ENCODE measurements at places on chromosomes 12 and 14.
A peak's percentile ranks its signal among the peaks of the same experiment; 100 is the strongest.

DNA sequence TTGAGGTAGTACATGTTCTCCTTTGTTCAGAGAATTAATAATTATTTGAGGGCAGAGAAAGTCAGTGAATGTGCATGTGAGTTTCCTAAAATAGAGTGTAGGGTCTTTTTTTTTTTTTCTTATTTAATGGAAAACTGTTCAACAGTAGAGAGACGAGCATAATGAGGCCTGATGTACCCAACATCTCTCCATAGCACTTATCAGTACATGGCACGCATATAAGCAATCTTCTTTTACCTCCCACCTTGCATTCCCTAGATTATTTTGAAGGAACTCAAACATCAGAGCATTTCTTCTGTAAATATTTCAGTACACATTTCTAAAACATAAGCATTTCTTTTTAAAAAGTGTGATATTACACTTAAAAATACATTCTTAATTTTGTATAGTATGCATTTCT lies 87.8 kb downstream of the KTN1 start:
- no peak for DNase-seq

DNA sequence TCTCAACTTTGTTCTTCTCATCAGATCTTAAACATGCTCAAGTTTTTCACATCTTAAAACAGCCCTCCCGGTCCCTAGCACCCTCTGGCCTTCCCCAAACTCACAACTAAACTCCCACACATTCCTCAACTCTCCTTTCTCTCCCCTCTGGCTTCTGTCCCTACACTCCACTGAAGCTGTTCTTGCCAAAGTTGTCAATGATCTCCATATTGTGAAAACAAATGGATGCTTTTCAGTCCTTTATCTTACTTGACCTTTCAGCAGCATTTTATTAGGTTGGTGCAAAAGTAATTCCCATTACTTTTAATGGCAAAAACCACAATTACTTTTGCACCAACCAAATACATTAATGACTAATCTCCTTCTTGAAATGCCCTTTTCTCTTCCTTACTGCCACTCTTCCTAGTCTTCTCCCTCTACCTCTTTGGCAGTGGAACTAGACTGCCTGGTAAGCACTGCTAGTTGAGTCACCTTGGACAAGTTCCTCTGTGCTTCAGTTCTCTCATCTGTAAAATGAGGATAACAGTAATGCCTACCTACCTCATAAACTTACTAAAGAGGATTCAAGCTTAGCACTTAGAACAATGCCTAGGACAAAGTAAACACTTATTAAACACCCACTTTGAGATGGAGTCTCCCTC lies 16.0 kb downstream of the CERS5 start:
- DNase-seq: no peak

- no peak for DNase-seq
Measured at GRCh38 chr12:67425394-67425793, 156.2 kb downstream of the CAND1 start.

DNA sequence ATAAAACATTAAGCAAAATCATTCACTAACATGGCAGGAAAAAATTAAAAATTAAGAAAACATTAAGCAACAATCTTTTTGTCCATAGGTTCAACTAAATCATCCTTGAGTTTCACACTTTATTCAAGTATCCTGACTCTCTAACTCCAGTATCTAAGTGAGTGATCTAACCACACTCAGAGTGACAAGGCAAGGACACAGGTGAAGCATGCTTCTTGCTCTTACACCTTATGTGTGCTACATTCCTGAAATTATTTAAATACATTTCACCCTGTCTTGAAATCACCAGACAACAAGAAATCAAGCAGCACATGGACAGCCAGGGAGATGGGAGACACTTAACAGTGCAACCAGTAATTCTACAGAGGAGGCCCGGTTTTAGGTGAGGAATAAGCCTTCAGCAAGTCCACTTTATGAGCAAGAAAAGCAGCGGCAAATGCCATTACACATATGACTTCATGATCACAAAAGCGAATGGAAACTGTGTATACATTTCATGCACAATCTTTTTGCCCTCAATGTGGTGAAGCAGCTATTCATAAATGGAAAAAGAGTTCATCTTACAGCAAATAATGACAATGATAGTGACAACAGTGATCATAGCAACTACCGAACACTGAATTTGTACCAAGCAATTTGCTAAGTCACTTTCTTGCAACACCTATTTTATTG lies 37.4 kb downstream of the PHLDA1 start:
- DNase-seq: no peak

- no peak for DNase-seq
Measured at GRCh38 chr12:92110083-92110640, 35.5 kb downstream of the BTG1 start.

GRCh38 chr14:103023881-103024473 lies 33.4 kb downstream of the CDC42BPB start:
- DNase-seq: peak; percentile 60

- no peak for DNase-seq
Measured at GRCh38 chr12:12786351-12786705, 869 bp downstream of the APOLD1 start.

DNA sequence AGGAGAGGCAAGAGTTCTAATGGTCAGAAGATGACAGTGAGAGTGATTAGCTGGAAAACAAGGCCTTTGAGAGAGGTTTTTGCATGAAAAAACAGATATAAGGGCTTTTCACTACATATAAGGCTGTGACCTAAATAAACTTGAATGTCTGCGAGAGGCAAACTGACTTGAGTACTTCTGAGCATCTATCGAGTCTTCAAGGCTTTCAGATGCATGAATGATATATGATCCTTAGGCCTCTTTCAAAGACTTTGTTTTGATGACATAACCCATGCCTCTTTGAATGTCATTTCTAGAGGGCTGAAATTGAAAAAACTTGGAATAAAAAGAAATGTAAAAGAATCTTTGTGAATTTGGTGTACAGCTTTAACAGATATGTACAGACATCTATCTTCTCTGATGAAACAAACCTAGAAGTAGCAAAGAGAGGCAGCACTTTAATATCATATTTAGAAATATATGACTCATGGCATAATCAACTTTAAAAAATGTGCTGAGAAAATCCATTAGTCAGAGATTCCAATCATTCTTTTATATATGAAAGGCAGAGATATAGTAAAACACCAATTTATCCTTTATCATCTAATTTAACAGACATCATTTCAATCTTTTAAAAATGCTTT lies 72.6 kb downstream of the PPM1H start:
- DNase-seq: peak; percentile 64

GRCh38 chr12:110141389-110141788 lies 17.2 kb downstream of the IFT81 start:
- peak; percentile 90 for DNase-seq

DNA sequence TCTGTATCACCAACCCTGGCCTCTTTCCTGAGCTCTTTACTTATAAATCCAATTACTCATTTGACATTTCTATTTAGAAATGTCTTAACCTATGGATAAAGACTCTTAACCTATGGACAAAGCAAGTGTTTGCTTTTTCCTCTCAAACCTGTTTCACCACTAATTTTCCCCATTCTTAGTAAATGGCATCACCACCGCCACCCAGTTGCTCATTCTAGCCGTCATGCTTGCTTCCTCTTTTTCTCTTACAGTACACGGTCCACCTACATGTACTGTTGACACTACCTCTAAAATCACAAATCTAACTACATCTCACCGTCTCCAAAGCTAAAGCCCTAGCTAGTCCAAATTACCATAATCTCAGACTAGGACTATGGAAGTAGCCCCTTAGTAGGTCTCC lies 60.0 kb downstream of the CAPS2 start:
- no peak for DNase-seq

GRCh38 chr14:100778526-100778882 lies 47.4 kb upstream of the MEG3 start:
- no peak for DNase-seq

All from fibroblast of upper back skin (primary cell).